ENCODE measurements at places on chromosomes 7 and 10.

- DNase-seq, result peak; percentile 98
These were observed 50.2 kb downstream of the LAMB4 start for GRCh38 chr7:108079648-108080591.

DNA sequence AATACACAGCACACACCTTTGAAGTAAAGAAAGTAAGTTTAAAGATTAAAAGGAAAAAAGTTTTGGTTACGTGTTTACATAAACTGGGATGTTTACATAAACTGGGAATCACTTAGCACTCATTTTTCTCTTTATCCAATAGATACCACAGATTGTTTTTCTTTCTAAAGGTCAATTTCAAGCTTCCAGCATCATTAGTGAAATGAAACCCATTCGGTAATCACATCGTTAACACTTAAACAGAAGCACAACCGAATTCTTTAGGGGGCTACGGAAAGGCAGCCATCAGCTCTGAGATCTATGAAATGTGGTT lies 1.1 kb downstream of the ODAD2 start:
- no peak for DNase-seq

GRCh38 chr10:33370434-33370930 lies 36.0 kb upstream of the NRP1 start:
- no peak for DNase-seq

DNA sequence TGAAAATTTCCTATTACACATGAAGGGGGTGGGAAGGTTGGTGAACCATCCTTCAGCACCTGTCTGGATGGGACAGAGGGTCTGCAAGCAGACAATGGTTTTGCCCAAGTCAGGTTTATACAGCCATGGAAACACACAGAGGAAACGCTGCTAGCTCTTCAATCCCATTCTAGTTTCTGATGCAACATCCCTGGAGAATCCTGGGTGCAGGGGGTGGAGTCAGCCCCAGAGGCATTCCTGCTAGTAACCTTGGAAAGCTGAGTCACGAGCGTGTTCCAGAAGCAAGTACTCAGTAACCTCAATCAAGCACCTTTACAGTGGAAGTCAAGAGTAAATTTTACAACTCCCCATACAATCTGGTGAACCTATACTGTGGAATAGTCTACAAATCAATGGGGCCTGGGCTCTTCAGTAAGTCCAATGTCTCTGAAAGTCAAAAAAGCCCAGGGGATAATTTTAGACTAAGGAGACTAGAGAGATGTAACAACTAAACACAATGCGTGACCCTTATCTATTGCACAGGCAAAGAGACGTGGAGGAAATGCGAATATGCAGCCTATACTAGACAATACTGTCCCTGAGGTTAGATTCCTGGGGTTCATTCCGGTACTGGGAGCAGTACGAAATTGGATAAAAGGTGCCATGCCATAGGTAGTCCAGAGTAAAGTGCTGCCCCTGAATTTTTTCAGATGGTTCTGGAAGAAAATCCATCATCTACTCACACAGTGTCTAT lies 95.4 kb downstream of the ZRANB1 start:
- DNase-seq, result peak; percentile 76

- DNase-seq, result no peak
These were observed 8.4 kb downstream of the SFRP5 start for GRCh38 chr10:97763411-97763810.

- DNase-seq, result peak; percentile 39
These were observed 1.3 kb downstream of the THSD7A start for GRCh38 chr7:11830582-11831155.

- no peak for DNase-seq
These were observed 37.1 kb downstream of the AP3M1 start for GRCh38 chr10:74113546-74113945.

GRCh38 chr10:101293007-101293723 lies 60.8 kb upstream of the BTRC start:
- no peak for DNase-seq

DNA sequence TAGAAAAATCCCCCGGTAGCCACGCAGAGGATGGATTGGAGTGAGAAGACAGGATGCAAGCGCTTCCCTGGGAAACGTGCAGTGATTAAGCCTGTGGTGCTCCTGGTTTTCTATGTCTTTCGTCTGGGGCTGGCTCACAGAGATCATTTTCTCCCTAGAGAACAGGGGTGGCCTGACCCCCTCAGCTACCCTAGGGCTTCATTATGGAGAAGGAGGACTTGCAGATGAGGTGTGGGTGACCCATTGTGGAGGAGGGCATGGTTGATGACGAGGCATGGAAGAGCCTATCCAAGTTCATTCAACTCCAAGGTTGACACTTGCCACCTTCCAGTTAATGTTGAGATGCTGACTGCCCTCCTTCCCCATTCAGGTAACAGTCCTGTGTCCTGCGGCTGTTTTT lies 75.9 kb downstream of the VSTM4 start:
- DNase-seq, result no peak

DNA sequence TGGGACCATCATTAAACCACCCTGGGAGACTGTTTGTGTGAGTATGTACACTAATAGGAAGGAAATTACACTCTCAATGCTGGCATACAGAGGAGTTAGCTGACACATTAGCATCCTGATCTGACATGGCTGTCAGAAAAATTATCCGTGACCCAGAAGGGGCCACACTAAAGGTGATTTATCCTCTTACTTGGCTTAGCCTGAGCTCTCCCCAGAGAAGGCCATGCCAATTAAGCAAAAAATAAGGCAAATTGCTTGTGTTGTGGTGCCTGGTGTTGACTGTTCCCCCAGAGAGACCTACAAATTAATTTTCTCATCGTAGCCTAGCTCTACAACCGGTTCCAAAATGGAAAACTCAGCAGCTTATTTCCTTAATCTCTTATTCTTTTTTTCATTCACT lies 992.3 kb downstream of the KCNMA1 start:
- DNase-seq, result no peak

DNA sequence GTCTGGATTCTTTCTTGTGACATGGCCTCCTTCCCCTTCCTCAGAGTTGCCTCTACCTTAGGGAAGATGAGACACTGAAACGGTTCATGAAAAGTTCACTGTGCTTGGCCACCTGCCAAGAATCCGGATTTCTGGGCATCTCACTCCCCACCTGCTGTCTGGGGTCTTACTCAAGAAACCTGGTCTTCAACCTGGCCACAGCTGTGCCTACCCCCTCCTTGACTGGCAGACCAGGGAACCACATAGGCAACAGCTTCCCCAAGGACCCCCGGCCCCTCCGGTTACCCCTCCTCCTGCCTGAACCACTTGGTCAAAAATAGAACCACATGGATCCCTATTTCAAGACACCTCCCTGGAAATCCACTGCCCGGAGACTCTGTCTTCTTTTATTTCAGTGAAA lies 58.7 kb upstream of the NANOS1 start:
- no peak for DNase-seq

GRCh38 chr7:43834463-43835251 lies 34.7 kb downstream of the MRPS24 start:
- DNase-seq, result peak; percentile 31

GRCh38 chr10:21217107-21217506 lies 308.4 kb downstream of the SKIDA1 start:
- DNase-seq, result no peak

DNA sequence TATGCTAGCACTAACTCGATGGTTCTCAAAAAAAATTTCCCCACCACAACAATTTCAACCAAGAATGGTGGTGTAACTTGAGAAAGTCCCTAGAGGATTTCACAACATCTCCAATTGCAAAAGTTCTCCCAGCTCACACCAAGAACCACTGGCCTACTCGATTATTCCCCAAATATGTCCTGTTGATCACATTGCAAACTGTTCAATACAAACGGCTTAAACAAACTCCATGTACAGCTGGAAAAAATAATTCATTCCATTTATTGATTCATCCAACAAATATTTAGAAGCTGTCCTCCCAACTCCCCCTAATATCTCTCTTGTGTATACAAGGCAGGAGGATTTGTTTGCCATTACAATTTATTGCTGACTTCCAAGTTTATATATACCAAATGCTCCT lies 19.1 kb downstream of the TMEM176B start:
- DNase-seq, result peak; percentile 72

GRCh38 chr7:67593794-67594193 lies 597.2 kb downstream of the TYW1 start:
- DNase-seq, result no peak

DNA sequence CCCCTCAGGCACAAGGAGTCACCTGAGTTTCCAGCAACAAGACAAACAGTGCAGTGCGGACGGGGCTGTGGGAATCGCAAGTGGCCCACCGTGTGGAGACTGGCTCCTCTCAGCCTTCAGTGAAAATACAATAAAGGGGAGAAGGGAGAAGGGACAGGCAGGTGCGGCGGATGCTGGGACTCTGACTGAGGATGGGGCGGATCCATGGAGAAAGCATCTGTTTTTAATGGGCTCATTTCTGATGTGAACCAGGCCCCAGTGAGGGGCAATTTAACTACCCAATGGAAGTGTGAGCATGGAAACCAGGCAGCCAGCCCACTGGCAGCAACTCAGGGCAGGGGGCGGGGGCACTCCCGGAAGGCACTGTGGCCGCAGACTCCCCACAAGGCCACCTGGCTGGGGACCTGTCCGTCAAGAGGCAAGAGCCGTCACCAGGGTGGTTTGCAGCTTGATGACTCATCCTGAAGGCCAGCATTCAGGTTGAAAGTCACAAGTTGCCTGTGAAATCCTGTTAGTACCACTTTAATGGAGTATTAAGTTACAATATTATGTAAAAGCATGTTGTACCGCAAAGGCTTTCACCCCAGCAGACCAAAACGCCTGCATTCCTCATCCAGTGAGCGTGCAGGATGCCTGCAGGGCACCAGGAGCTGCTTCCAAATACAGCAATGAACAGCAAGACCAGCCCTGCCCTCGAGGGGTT lies 476.4 kb downstream of the PTPRN2 start:
- no peak for DNase-seq

DNA sequence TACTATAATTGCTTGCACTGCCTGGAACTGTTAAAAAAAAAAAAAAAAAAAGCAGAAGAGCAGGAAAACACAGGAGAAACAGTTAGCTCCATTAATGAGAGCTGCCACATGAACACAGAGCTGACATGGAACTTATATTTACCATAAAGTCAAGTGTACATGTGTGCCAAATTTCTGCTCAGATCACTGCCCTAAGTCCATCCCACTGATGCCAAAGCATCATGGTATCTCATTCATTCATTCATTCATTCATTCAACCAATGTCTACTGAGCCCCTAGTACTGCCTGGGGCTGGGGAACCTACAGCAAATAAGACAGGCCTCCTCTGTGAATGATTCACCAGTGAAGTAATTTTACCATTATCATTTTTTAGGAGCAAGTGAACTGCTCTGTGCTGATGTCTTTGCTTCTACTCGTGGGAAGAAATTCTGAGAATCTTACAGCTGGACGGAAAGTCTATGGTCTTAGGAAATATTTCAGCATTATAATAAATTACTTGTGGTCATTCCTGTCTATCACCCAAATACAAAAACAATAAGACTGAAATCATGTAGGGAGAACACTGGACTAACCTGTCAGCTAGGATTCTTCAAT lies 58.8 kb upstream of the ABLIM1 start:
- DNase-seq, result no peak

GRCh38 chr10:30231071-30231652 lies 117.9 kb downstream of the MTPAP start:
- DNase-seq, result no peak

- no peak for DNase-seq
These were observed 209.9 kb downstream of the CHCHD3 start for GRCh38 chr7:132872034-132872433.

DNA sequence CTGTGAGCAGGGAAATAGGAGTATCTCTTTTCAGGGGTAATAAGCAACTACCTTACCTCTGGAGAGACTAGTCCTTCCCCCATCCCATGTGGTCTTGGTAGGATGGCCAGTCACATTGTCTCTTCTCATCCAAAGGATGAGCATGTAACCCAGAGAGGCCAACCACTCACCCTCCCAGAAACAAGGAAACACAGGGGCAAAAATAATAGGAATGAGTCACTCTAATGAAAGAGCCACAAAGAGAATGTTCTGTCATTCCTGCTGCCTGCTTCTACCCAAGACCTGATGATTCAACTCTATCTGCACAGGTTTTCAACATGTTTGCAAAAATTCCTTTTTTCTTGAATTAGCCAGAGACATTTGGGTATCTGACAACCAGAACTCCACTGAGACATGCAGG lies 99.3 kb upstream of the NFE2L3 start:
- DNase-seq, result no peak

DNA sequence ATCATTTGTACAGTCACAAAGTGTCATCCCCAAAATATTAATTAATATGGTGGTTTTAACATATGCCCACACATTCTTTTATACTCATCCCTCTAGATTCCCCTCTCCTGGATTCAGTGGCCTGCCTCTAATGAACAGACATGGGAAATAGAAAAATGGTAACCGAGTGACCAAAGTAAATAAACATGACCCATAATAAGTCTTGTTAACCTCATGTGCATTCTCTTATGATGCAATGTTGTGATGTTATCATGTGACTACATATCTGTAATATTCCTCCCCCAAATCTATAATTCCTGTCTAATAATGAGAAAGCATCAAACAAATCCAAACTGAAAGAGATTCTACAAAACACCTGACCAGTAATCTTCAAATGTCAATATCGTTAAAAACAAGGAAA lies 164.5 kb upstream of the PRSS1 start:
- no peak for DNase-seq

- peak; percentile 70 for DNase-seq
These were observed 64.3 kb downstream of the HOXA1 start for GRCh38 chr7:27031289-27032172.

DNA sequence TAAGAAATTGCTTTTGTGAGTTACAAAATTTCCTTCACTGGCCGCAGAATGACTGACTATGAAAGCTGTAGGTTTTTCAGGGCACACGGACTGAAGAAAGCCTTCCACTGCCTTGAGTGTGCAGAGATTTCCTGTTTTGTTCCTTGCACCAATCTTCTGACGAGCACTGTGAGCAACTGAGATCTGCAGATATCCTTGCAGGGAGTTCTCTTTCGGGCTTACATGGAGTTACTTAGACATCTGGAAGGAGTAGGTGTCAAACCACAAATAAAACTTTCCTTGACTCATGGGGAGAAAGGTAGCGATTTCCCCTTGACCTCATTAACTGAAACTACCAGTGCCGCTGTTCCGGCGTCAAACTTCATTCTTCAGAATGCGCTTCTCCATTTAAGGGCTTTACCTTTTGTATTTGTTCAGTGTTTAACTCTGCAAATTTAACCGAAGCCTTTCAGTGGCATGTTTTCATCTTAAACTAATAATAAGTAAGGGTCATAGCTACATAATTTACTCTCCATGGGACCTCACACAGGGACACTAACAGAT lies 1175.3 kb downstream of the GATA3 start:
- no peak for DNase-seq

GRCh38 chr10:71333129-71333887 lies 14.2 kb downstream of the SLC29A3 start:
- DNase-seq, result no peak

GRCh38 chr10:55224007-55224781 lies 423.2 kb upstream of the PCDH15 start:
- no peak for DNase-seq

DNA sequence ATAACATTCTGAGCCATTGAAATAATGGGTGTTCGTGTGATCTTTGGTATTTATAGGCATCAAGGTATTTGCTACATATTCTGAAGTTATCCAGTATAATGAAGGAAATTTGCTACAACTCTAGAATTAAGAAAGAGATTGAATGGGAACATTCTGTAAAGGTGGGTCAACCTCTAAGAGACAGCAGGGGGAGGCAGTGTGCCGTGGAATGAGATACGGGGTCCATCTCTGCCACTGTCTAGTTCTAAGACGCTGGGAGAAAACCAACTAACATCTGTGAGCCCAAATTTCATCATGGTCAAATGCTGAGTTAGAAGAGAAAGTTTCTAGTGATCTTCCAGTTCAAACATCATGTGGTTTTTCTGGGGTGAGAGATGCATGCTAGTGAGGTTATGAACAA lies 368.9 kb downstream of the SORCS1 start:
- peak; percentile 11 for DNase-seq
